Muscle of leg (tissue), 16 donors: ENCODE measurements at places on chromosomes 5 and 9.
A peak's percentile ranks its signal among the peaks of the same experiment; 100 is the strongest.

- peak; percentile 42 for DNase-seq
Measured at GRCh38 chr5:72234265-72234700, 85.8 kb downstream of the MRPS27 start.

DNA sequence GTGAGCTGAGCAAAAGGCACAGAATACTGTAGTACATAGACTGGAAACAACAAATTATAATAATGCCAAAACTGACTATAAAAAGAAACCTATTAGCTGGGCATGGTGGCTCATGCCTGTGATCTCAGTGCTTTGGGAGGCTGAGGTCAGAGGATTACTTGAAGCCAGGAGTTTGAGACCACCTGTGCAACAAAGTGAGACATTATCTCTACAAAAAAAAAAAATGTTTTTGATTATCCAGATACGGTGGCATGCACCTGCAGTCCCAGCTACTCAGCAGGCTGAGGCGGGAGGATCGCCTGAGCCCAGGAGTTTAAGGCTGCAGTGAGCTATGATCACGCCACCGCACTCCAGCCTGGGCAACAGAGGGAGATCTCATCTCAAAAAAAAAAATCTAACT is 175.9 kb downstream of the TTC39B start:
- no peak for DNase-seq

- DNase-seq = no peak
Measured at GRCh38 chr9:123727332-123727731, 202.6 kb downstream of the DENND1A start.

DNA sequence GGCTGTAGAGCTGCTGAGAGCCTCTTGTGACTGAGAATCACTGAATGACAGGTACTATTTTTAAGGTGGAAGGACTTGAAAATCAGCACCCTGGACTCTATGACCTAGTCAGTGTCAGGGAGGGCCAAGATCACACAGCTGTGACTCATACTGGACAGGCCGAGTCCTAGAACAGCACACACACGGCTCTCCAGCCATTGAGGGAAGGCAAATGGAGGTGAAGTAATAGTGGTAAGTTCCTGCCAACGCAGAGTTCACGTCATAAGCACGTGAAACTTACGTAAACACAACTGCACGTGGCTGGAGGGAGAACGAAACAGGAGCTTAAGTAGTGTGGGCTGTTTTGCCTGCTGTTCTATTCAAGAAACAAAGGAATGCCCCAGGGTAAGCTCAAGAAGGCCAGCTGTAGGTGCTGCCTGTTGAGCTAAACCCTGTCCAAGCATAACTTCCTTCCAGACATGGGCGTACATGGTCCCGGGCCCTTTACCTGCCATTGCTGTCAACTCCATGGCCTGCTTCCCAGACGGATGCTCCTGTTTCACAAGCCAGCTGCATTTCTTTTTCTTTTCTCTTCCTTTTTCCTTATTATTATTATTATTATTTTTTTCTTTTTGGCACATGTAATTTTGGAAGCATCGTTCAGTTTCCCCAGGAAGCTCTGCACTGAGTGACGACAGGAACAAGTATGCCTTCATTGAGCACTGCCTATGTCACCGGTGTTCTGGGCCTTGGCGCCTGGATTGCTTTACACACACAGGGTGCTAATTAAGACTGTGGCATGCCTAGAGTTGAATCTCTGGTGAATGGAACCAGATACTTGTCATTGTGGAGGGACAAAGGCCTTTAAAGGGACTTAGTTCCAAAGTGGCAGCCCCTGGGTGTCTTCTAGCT is 10.2 kb upstream of the LCP2 start:
- DNase-seq = peak; percentile 92

DNA sequence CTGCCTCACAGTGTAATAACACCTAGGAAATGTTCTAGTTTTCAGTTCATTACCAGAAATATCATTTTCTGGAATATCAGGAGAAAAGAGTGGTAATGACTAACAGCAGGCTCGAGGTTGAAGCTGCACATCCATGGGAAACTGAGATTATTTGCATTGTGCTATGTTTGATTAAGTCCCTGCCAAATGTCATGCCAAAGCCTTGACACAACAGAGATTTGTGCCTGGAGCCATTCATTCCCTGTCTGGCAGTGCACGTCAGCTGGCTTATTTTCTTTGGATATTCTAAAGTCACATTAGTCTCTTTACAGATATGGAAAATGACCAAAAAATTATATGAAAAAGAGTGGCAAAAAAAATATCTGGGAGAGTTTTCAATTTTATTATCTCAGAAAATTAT is 848.0 kb downstream of the PTPRD start:
- DNase-seq = no peak

GRCh38 chr5:109844148-109844547 is 154.4 kb downstream of the MAN2A1 start:
- DNase-seq = no peak

DNA sequence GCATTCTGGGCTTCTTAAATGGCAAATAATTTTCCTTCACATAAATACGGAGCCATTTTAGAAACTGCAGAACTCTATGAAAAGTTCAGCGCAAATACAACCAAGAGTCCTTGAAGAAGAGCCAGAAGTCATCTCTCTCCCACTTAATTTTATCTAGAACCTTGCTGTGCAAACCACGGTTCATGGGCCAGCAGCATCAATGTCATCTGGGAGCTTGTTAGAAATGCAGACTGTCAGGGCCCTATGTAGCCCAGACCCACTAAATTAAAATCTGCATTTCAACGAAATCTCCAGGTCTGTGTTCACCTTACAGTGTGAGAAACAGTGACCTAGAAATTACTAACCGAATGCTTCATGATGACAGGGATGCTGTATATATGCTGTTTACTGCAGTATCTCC is 12.2 kb downstream of the EFNA5 start:
- DNase-seq = no peak

GRCh38 chr5:93746406-93747056 is 5.1 kb upstream of the POU5F2 start:
- DNase-seq = no peak

DNA sequence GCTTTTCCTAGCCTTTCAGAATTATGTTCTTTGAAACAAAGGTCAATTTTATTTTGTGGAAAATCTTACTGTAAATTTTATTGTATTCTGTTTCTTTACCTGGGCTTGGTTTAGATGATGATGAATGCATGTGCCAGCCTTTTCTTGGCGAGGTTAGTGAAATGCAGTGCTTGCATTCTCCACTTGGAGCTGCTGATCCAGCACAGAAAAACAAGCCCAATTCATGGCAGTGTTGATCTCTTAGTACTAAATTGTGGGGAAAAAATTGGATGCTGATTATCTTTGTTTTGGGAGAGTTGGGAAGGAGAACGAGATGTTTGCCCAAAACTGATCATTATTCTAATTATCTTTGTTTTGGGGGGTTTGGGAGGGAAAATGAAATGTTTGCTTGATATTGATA is 3.7 kb downstream of the HABP4 start:
- peak; percentile 67 for DNase-seq

- no peak for DNase-seq
Measured at GRCh38 chr9:19618816-19619215, 170.0 kb downstream of the SLC24A2 start.

GRCh38 chr9:81754245-81754644 is 64.9 kb upstream of the TLE1 start:
- DNase-seq = no peak

GRCh38 chr9:69276775-69277174 is 48.2 kb upstream of the ENTREP1 start:
- DNase-seq = peak; percentile 31

- DNase-seq = peak; percentile 37
Measured at GRCh38 chr5:149007174-149007573, 55.7 kb downstream of the SH3TC2 start.
